ENCODE measurements at places on chromosomes 6 and 20. TPM values are rescaled to one million over a fixed set of nuclear protein-coding genes. Genes with fewer than 3 reads are reported as not detected.

Gene ZNF322
- 29.0 TPM for total RNA-seq

Gene CDH26
- 5.6 TPM for total RNA-seq

Gene SLC24A3
- total RNA-seq, result 11.8 TPM

Gene HLA-DMB
- total RNA-seq, result 46.1 TPM

Gene RAET1L
- not detected for total RNA-seq

Gene HLA-DRB5
- total RNA-seq, result 3.0 TPM

Gene BPI
- total RNA-seq, result not detected

Gene POPDC3
- total RNA-seq, result 13.4 TPM

Gene TSPO2
- total RNA-seq, result not detected

Gene MUC21
- not detected for total RNA-seq

Gene POM121L2
- total RNA-seq, result not detected

Gene PKHD1
- total RNA-seq, result 0.07 TPM

Gene UBR2
- total RNA-seq, result 31.9 TPM

Gene RAET1G
- total RNA-seq, result not detected

Gene LY6G5C
- 6.7 TPM for total RNA-seq

Gene SLC35B2
- total RNA-seq, result 23.5 TPM

Gene SCRT2
- total RNA-seq, result 1.8 TPM

Gene ZNF334
- 15.8 TPM for total RNA-seq

Measured in dorsolateral prefrontal cortex (tissue), 122 donors.